ENCODE measurements at places on chromosomes 5 and 9.

DNA sequence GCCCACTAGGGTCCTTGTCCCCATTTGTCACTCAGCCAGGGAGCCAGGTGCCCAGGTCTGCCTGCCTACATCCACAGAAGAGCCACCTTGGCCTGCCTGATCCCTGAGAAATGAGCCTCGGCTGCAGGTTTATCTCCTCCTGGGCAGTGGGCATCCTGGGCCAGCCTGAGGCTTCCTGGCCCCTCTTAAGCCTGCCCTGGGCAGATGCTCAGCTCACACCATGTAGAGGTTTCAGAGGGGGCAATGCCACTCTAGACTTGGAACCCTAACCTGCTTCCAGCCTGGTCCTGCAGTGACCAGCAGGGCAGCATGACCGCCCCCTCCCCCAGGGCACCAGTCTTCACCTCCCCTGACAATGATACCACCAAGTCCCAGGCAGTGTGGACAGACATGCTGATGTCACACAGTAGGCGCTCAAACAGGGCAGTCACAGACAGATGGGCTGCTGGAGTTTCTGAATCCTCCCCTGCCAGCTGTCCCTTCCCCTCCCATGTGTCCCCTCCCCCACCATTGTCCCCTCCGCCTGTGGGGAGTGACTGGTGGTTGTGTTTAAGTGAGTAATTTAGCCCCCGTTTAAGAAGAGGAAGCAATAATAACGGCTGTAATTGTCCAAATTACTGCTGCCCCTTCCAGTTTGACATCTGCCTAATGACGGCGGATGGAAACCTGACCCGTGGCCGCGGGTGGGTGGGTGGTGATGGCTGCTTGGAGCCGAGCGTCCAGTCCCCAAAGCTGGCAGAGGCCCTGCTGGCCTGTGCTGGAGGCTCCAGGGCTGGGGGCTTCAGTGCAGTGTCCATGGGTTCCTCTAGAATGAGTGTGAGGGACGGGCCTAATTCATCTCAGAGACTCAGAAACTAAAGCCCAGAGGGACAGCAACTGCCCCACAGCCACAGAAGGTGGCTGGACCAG is 147.7 kb downstream of the BARX1 start:
- DNase-seq, result no peak

- DNase-seq, result no peak
Observed at GRCh38 chr5:138946241-138946623, 71.1 kb upstream of the LRRTM2 start.

- DNase-seq, result no peak
Observed at GRCh38 chr5:55671975-55672374, 40.1 kb downstream of the SLC38A9 start.

DNA sequence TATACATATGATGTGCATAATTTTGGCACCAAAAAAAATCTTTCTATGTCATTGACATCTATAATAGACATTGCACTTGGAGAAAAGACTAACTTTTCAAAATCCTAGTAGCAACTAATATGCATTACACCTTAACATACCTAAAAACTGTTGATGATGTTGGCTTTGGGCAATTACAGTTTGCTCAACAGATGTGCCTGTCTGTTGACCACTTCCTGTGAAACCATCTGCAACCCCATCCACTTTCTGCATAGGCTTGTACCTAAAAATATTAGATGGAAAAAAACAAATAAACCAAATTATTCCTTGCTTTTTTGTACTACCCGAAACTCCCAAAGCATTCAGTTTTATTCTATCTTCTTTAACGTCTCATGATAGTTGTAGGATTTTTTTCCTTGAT is 248.6 kb downstream of the RFX3 start:
- DNase-seq, result no peak

- no peak for DNase-seq
Observed at GRCh38 chr5:3251784-3252183, 343.8 kb upstream of the IRX1 start.

DNA sequence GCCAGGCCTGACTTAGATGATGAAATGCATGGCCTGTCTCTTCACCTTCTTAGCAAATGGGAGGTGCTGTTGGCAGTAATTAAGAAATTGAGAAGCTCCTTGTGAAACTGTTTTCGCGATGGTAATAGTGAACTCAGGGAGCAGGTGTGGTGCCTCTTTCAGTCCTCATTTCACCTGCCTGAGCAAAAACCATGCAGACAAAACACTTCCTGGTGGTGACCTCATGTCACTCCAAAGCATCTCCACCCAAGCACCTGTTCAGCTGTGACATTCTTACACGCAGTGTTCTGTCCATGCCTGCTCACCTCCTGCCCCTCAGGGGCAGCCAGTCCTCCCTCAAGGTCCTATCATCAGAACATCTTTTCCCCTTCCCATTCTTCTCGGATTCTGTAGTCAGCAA is 146.5 kb downstream of the CD180 start:
- no peak for DNase-seq

- DNase-seq, result no peak
Observed at GRCh38 chr5:174402222-174402812, 322.1 kb upstream of the MSX2 start.

DNA sequence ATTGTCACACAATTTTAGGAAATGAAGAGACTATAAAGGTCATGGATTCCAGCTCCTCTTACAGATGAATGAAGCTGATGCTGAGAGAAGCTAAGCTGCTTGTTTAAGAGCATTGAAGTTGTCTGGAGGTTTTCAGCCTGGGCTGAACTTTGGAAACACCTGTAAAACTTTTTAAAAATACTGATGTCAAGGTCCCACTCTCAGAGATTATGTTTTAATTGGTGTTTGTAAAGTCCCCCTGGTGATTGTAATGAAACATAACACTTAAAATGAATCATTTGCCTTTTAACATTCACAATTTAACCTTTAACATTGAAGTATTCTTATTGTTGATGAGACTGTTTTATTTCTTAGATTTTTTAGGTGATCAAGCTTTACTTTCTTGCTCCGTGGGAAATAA is 16.4 kb downstream of the RAD23B start:
- no peak for DNase-seq

DNA sequence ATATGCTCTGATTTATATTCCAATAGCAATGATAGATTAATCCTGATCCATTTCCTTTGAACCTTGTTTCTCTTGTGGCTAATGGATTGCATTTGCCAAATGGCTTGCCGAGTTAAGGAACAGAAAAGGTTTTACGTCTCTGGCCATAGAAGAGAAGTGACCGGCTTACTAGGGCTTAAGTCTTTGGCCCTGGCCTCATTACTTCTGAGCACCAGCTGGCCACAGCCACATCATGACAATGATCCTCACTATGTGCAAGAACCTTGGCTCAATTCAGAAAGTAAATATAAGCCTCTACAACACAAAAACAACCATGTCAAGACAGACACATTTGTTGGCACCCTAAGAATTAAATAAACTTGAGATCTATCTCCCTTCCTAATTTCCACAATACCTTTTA is 46.1 kb downstream of the ZNF608 start:
- DNase-seq, result no peak
